ENCODE measurements at places on chromosomes 12 and 14.

GRCh38 chr12:110035534-110036104 lies 12.7 kb downstream of the C12orf76 start:
- DNase-seq, result no peak

DNA sequence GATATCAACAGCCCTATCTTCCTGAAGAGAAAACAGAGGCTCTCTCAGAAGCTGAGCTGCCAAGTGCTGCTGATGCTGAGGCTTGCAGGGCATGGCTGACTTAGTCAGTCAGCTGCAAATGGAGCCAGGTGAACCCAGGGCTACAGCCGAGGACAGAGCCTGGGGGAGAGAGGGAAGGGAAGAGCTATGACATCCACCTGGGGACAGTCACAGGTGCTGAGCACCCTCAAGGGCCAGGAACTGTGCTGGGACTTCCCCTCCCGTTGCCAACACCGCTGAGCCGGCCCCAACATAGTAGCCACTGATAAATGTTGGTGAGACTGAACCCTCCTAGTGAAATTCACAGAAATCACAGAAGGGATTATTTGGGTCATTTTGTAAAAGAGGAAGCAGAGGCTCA lies 6.7 kb upstream of the CHGA start:
- no peak for DNase-seq

- DNase-seq, result no peak
Observed at GRCh38 chr14:36222952-36223468, 46.5 kb upstream of the PTCSC3 start.

GRCh38 chr14:70822530-70823185 lies 13.3 kb upstream of the MAP3K9 start:
- peak; percentile 67 for DNase-seq

- DNase-seq, result no peak
Observed at GRCh38 chr12:91021076-91021475, 16.3 kb upstream of the EPYC start.

- no peak for DNase-seq
Observed at GRCh38 chr14:103123634-103124500, 606 bp downstream of the TNFAIP2 start.

DNA sequence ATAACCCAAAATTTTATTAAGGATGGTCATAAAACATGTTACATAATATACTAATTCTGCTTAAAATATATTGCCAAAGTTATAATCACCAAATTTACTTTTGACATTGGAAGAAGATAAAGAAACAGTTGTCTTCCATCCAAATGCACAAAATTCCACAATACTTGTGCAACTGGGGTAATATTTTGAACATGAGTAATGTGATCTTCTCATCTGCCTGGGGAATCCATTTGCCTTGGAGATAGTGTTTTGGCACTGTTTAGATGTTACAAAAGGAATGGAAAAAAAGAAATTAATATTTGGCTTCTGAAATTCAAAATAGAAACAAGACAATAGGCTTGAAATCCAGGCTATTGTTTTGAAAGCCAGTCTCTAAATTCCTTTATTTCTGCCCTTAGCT lies 9.1 kb downstream of the GPR19 start:
- DNase-seq, result no peak

- DNase-seq, result no peak
Observed at GRCh38 chr14:90669731-90670130, 146.5 kb downstream of the TTC7B start.

GRCh38 chr12:85441741-85442140 lies 161.7 kb downstream of the ALX1 start:
- DNase-seq, result no peak

GRCh38 chr12:64679487-64680001 lies 69.2 kb downstream of the RASSF3 start:
- DNase-seq, result peak; percentile 82

DNA sequence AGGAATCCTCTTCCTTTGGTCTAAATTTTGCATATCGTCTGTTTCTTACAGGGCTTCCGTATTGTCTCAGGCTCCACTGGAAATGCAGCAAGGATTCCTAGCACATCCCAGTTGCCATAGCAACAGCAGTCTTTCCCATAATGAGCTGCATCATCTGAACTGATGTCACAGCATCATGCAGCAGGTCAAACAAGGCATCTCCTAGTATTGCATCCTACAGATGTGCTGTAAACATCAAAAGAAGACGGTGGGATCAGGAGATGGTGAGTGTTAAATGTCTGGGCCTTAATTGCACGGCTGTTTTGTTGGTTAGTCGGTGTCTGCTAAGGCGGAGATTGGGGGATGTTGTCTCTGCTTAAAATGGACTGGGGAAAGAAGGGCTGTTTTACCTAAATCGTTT lies at the start of gene AKAP6:
Gene AKAP6, plus strand, starts transcription at position 153 of the 400 bp plus-strand sequence. CDS start 104,196 bp downstream, outside the sequence.
- no peak for DNase-seq

DNA sequence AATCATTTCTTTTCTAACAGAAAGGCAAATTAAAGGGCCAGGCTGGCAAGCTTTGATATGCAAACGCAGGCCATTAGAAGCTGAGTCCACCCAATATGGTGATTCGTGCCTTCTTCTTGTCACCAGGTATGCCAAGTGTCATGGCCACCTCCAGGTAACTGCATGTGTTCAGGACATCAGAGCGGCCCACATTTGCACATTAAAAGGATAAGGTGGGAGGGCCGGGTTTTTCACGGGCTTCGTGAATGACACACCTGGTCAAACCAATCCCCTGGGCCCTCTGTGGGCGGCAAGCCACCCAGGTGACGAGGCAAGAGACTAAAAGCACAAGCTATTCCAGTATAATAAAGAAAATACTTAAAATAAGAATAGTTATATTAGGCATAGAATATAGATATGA lies 75.9 kb upstream of the TSPAN11 start:
- no peak for DNase-seq

- no peak for DNase-seq
Observed at GRCh38 chr12:272942-273341, 10.3 kb upstream of the SLC6A13 start.

DNA sequence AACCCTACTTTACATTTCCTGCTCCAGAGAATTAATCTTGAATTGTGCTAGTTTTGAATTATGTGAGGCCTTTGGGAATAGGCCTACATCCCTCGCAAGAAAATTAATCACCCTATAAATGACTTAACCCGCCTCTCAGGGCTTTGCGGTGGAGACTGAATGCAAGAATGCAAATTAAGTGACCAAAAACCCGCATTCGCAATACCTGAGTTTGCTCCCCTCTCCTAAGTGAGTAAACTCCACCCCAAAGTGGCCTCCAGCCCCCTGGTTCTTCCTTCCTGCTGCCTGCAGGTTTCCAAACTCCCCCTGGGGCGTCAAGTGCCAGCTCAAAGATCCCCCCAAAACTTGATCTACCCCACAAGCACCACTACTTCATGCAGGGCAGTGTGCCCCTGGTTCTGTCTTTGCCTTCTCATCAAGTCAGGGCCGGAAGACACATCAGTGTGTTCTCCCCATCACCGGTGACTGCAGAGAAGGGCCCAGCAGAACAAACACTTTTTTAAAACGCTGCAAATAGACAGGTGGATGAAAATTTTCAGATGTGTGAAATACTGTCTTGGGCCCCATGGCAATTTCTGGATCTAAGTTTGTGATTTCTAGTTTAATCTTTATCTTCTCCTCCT lies 644.7 kb downstream of the VRK1 start:
- no peak for DNase-seq

DNA sequence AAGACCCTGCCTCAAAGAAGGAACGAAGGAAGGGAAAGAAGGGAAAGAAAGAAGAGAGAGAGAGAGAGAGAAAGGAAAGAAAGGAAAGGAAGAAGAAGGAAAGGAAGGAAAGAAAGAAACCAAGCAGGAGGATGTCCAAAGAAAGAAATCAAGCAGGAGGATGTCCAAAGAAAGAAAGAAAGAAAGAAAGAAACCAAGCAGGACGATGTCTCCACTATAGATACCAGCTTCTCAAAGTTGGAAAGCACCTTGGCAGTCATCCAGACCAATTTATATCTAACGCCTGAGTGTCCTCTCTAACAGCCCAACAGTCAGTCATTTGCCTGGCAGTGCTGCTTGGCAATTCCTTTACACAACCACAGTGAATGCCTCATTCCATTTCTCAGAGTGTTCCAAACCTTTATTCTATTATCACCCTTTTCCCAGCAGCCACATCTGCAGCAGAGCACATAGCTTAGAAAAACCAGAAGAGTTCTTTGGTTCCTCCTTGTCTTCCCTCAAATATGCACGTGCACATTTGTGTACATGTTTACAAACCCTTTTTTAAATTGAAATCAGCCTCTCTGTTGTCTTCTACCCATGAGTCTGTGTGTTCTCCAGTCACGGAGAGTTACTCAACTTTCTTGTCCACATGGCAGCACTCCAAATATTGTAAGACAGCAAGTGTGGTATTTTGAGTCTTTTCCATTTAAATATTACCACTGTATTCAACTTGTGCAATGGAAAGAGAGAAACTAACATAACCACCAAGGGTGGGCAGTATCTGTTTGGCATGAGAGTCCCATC lies 138.4 kb downstream of the STXBP6 start:
- DNase-seq, result no peak

GRCh38 chr12:107783406-107784376 lies 9.2 kb downstream of the ASCL4 start:
- no peak for DNase-seq

DNA sequence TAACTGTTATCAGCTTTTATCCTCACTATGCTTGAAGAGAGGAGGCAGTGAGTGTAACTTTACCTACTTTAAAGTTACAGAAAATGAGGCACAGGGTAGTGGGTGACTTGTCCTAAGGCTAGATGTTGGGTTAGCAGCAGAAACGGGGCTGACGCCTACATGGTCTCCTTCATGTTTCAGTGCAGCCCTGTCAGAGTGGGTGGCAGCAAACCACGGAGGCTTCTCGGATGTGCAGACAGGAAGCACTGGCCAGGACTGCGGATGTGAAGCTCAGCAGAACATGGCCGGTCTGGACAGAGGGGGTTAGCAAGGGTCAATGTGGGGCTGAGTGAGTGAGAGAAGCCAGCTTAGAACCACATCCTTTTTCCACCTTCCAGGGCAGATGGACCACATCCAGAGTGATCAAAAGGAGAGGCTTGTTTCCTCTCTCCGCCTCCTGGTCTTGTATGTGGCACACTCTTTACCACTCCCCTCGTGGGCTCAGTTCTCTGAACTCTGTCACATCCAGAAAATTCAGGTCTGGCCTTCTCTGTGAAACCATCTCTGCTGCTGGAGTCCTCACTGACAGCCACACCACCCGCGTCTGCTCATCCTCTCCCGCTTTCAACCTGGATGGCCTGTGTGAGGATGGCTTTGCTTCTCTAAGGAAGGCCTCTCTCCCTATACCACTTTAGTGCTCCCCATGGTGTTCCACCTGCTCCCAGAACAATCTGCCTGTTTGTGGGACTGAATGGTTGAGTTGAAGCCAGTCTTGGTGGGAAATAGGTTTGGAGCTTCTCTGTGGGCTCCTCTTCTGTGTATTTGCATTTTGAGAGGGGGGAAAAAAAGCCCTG lies 14.1 kb downstream of the SUSD6 start:
- peak; percentile 90 for DNase-seq

DNA sequence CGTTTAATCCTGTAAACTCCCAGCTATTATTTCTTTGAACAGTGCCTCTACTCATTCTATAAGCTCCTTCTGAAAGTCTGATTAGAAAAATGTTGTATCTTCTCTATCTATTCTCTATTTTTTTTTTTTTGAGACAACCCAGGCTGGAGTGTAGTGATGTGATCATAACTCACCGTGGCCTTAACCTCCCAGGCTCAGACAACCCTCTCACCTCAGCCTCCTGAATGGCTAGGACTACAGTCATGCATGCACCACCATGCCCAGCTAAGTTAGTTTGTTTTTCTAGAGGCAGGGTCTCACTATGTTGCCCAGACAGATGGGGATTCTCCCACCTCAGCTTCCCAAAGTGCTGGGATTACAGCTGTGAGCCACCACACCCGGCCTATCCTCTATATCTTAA lies 66.6 kb downstream of the RPS6KA5 start:
- DNase-seq, result no peak

DNA sequence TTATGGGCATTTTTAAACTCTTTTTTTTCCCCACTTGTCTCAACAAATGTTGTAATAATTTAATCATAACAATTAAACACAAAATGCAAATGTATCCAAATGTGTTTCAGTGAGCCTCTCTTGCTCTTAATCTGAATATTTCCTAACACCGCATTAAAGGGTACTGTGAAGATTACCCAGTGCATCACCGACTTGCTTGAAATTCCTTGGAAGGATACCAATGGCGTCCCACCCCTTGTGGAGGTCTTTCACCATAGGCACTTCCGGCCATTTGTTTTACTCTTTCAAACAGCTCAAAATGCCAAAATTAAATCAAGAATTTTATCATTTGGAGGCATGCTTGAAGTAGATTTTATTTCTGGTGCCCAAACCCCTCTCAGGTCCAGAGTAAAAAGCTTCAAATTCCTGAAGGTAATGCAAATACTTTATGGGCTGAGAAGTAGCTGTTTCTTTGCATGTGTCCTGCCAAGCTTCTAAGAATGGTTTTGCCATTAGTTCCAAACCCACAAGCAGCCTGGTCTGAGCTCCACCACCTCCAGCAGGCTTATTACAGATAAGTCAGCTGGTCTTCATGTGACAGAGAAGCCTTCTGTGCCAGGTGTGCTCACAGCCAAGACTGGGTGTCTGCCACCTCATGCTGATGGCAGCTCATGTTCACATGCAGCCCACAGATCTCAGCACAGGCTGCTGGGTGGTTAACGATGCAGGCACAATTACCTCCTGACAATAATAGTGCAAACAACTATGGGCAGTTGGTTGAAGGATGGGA lies 16.4 kb upstream of the NUDT4 start:
- DNase-seq, result no peak

GRCh38 chr12:52794479-52795331 lies 1.2 kb downstream of the KRT3 start:
- DNase-seq, result peak; percentile 24

DNA sequence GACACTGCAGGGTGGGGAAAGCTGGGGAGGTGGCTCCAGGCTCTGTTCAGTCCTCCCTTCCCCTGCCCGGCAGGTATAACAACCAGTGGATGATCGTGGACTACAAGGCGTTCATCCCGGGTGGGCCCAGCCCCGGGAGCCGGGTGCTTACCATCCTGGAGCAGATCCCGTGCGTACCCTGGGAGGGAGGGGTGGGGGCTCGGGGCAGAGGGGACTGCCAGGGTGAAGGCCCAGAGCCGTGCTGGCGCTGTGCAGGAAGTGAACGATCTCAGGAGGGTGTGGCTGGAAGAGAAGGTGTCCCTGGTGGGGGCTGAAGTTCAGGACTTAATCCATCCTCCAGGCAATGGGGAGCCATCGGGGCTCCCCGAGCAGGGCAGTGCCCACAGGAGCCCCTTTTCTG lies 18.9 kb downstream of the SDS start:
- DNase-seq, result no peak

DNA sequence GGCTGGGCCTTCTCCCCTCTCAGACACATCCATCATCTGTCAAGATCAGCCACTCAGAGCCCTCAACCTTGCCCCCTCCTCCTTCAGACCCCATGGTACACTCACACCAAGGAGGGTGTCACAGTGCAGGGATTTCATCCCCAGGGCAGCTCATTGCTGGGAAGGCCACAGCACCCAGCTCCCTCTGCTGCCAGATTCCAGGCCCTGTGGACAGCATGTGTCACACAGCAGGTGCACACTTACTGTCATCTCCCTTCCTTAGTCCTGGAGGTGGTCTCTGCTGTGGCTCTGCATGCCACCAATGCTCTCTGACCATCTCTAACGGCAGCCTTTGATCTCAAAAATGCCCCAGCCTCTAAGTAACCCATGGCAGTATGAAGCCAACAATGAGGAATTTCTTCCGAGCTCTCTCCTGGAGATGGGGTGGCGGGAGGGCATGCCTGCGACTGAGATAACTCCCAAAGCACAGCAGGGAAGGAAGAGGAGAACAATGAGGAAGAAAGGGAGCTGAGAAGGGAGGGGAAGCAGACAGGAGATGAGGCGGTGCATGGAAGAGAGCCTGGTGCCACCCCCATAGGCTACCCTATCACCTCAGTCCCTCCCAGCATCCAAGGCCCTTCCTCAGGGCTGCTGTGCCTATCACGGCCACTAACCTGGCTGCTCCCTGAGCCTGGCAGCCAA lies 101.0 kb downstream of the SINHCAF start:
- DNase-seq, result no peak

GRCh38 chr12:81085832-81086231 lies 8.0 kb downstream of the ACSS3 start:
- no peak for DNase-seq
